ENCODE measurements at places on chromosomes 3 and 15.
A peak's percentile ranks its signal among the peaks of the same experiment; 100 is the strongest.

- DNase-seq = no peak
Observed at GRCh38 chr3:80770106-80771074, 991.1 kb downstream of the GBE1 start.

- DNase-seq = peak; percentile 11
Observed at GRCh38 chr3:52838561-52839267, 3.9 kb upstream of the MUSTN1 start.

- no peak for DNase-seq
Observed at GRCh38 chr15:88874684-88875083, 20.7 kb downstream of the HAPLN3 start.

- DNase-seq = no peak
Observed at GRCh38 chr3:40973141-40973540, 226.2 kb upstream of the CTNNB1 start.

GRCh38 chr3:20846832-20847231 lies 660.8 kb upstream of the SGO1 start:
- DNase-seq = no peak

DNA sequence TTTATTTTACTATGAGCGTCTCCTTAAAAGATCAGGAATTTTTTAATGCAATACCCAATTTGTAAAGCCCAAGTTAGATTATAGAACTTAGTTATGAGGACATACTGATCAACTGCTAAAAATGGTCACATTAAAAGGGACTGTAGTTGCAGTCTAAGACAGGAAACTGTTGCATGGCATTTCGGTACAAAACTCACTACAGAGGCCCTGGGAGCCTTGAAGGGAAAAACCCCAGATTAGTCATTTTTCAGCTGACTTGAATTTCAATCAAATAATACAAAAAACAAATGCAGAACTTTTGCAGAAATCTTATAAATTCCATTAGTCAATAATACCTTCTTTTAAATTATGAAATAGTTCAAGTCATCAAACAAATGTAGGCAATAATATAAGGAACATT lies 6.9 kb upstream of the PTX3 start:
- DNase-seq = no peak

DNA sequence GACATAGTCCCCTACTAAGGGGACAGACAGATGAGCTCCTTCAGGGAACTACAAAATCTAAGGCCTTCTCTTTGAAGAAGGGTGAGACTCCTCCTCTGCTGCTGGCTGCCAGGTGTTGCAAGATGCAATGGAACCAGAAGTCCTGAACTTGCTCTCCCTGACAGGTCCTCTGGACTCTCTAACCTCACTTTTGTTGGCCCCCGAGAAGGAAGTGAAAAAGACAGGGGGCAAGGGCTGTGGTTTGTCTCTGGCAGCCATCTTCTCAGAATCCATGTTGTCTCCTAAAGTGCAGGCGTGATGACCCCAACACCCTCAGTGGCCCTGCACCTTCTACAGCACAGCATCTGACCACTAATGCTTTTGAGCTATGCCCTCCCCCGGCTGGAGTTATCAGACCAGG lies 292.5 kb downstream of the CHST2 start:
- DNase-seq = no peak

- no peak for DNase-seq
Observed at GRCh38 chr15:35603301-35603700, 57.3 kb upstream of the DPH6 start.

- no peak for DNase-seq
Observed at GRCh38 chr3:129985113-129985512, 10.6 kb downstream of the TRH start.

GRCh38 chr3:94441494-94441847 lies 378.6 kb downstream of the NSUN3 start:
- DNase-seq = no peak

DNA sequence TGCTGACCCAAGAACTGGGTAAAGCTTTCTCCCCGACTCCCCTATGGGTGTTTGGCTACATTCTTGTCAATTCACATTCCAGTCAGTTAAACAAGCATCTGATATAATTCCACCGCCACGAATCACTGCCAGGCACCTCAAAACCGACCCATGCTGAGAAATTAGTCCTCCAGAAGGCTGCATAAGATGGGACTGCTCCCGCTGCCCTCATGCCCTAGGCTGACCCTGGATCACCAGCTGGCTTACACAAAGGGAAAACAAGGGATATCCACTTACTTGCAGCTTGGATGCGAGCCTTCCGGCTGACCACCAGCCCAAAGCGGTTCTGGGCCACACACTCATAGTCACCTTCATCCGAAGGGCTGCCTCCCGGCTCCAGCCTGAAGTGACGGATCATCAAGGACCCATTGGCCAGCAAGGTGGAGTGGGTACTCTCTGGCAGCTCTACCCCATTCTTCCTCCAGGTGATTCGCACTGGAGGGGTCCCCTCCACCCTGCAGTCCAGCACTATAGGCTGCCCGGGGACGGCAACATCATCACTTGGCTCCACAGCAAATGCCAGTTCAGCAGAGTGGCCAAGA lies 2.9 kb downstream of the IGDCC3 start:
- no peak for DNase-seq

DNA sequence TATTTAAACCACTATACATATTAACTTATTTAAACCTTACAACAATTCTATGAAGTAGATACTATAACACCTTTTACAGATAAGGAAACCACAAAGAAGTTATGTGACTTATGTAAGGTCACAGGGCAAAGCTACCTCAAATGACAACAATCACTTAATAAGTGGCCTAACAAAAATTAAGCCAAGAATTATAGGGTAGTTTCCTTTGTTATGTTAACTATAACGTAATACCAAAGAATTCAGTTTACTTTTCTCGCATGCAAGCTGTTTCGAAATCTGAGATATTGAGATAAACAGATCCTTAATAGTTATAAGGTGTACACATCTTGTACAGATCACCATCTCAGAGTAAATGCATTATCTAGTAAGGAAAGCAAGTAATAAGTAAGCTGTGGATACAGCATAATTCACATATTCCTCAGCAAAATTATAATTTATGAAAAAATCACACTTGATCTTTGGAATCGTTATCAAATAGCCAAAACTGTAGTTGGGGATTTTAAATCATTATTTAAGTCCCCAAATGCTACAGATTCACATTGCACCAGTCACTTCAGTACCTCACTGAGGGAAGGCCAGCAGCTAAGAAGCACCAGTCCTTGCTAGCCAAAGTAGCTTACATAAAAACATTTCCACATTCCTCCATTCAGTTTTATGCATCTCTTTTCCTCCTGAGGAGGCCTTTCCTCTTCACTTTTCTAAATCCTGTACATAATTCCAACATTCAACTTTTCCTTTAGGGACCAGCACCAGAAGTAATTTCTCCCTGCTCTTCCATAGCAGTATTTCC lies 226.8 kb downstream of the TBC1D5 start:
- DNase-seq = no peak

- DNase-seq = no peak
Observed at GRCh38 chr15:76440441-76440840, 103.9 kb downstream of the ISL2 start.

- no peak for DNase-seq
Observed at GRCh38 chr3:143037867-143038266, 36.5 kb downstream of the U2SURP start.

- no peak for DNase-seq
Observed at GRCh38 chr3:114319453-114319852, 25.6 kb downstream of the TIGIT start.

- DNase-seq = no peak
Observed at GRCh38 chr3:159771865-159772611, 216.6 kb upstream of the IL12A start.

DNA sequence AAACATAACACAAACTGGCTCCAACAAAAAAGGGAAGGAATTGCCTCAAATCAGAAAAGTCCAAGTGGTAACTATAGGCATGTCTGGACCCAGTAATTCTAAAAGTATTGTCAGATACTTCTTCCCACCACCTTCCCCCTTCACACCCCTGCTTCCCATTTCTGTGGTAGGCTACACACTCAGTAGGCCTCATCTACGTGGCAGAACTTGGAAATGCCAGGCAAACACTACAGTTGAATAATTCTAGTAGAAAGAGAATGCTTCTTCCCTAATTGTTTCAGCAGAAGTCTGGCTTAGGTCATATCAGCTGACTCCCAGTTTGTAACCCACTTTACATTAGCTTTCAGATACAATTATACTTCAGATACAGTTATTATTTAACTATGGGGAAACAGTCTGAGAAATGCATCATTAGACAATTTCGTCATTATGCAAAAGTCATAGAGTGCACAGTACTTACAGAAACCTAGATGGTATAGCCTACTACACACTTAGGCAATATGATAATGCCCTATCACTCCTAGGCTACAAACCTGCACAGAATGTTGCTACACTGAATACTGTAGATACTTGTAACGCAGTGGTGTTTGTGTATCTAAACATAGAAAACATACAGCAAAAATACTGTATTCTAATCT lies 6.4 kb downstream of the SETMAR start:
- no peak for DNase-seq

- DNase-seq = no peak
Observed at GRCh38 chr15:39807791-39808190, 25.1 kb upstream of the FSIP1 start.

DNA sequence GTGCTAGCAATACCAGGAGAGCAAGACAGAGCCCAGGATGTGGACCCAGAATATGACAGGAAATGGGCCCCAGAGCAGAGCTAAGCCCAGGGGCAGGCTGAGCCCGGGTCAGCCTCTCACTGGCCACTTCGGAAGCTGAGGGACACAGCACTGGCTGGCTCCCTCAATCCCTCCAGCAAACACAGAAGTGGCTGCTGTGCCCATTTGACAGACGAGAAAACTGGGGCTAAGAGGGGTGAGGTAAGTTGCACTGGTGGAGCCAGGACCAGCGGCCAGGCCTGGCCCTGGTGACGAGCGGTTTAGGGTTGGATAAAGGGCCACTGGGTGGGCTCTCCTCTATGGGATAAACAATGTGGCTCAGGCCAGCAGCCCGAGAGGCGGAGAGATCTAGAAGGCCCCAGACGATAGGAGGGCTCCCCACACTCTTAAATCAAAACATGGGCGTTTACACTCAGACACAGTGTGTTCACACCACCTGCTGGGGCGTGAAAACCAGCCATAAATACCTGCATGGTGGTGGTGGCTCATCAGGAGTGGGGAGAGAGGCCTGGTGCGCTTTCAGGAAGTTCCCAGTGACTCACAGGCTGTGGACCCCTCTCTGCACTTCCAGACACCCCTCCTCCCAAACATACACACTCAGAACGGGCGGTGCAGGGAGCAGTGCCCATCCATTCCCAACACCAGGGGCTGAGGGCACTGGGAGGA lies 12.0 kb upstream of the LINGO1 start:
- DNase-seq = no peak

DNA sequence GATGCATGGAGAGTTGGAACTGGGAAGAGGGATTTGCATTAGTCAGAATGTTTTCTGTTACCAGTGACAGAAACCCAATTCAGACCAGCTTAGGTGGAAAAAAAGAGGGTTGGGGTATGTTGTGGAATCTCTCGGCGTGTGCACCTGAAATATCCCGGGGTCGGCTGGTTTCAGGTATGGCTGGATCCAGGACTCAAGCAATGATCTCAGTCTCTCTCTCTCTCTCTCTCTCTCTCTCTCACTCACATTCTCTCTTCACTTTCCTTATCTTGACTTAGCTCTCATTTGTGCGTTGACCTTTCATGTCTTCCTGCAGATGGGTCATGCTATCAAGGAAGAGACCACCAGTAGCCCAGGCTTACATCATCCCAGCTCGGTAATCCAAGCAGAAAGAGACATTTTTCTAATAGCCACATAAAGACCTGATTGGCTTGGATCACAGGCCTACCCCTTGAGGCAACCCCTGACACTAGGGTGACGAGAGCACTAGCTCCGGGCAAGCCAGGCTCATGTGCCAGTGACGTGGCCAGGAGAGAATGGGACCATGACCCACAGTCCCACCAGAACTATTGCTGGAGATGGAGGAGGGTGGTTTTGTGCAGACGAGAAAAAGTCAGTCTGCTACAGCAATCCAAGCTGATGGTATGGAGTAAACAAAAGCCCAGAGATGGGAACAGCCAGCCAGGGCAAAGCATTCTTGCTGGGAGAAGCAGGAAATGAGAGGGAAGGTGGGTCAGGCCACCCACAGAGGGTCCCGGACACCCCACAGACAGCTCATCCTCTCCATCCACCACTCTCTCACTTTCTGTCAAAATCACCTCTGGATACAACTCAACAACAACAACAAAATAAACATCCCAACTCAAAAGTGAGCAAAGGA lies 91.7 kb downstream of the CHSY1 start:
- DNase-seq = no peak
